ENCODE measurements at places on chromosomes 12 and 14.

- DNase-seq, result no peak
Observed at GRCh38 chr12:68178774-68179439, 19.4 kb upstream of the IFNG start.

DNA sequence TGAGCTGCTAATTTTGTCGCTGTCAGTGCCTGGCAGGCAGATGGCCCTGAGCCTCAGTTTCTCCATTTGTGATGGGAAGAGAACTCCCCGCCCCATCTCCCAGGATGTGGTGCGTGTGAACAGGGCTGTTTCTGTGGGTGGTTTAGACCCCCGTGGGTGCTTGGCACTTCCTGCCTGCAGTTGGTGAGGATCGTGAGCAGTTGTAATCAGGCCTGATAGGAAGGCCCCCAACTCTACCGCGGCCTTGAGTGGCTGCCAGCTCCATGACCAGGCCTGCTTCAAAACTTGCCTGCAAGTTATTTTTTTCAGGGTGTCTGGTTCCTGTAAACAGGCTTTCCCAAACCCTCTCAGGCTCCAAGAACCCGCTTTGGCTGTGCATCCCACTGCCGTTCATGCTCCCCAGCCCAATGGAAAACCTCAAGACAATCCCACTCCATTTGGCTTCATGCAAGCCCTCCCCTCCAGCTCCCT is 138.4 kb downstream of the ZFP36L1 start:
- DNase-seq, result no peak

GRCh38 chr12:102478405-102479098 is 1.8 kb downstream of the IGF1 start:
- no peak for DNase-seq

DNA sequence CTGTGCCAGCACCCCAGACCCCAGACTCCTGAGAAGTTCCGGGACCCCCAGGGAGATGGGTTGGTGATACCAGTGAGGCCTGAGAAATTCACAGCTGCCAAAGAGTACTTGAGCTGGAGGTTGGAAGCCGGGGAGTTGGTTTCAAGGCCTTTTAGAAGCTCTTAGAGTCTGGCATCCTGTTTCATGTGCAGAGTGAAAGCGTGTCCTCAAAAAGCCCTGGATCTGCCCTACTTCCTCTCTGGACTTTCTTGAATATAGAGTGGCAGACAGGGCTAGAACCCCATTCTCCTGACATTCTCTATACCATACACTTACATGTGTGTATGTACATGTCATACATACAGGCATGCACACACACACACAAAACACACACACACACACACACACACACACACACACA is 31.3 kb upstream of the PPM1A start:
- no peak for DNase-seq

DNA sequence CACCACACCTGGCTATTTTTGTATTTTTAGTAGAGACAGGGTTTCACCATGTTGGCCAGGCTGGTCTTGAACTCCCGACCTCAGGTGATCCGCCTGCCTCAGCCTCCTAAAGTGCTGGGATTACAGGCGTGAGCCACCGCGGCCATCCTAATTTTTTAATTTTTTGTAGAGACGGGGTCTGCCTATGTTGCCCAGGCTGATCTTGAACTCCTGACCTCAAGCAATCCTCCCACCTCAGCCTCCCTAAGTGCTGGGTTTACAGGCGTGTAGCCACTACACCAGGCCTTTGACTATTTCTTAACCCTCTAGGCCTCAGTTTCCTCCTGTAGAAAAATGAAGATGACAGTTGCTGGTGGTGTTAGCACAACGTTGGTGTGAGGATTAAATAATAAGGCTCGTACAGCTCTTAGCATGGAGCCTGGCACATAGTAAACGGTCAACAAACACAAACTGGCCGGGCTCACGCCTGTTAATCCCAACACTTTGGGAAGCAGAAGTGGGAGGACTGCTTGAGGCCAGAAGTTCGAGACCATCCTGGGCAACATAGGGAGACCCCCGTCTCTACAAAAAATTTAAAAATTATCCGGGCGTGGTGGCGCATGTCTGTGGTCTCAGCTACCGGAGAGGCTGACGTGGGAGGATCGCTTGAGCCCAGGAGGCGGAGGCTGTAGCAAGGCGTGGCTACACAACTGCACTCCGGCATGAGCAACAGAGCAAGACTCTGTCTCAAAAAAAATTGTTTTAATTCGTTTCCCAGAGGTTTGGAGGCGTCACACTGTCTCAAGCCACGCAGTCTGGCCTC is 979 bp downstream of the DDX54 start:
- no peak for DNase-seq

DNA sequence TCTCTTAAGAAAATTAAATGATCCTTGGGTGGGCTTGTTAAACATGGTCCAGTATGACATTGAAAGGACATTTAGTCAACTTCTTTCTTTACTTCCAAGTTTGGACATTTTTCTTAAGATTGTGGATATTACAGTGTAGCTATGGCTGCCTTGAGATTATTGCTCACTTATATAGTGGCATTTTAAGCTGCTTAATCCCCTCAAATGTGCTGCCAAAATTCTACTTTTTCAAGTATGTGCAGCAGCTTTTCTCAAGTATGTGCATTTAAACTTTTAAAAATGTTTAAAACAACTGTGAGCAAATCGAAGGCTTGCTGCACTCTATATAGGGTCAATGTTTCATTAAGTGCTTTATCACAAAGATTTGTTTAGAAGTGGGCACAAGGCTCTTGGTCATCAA is 7.4 kb downstream of the TXNRD1 start:
- DNase-seq, result no peak

DNA sequence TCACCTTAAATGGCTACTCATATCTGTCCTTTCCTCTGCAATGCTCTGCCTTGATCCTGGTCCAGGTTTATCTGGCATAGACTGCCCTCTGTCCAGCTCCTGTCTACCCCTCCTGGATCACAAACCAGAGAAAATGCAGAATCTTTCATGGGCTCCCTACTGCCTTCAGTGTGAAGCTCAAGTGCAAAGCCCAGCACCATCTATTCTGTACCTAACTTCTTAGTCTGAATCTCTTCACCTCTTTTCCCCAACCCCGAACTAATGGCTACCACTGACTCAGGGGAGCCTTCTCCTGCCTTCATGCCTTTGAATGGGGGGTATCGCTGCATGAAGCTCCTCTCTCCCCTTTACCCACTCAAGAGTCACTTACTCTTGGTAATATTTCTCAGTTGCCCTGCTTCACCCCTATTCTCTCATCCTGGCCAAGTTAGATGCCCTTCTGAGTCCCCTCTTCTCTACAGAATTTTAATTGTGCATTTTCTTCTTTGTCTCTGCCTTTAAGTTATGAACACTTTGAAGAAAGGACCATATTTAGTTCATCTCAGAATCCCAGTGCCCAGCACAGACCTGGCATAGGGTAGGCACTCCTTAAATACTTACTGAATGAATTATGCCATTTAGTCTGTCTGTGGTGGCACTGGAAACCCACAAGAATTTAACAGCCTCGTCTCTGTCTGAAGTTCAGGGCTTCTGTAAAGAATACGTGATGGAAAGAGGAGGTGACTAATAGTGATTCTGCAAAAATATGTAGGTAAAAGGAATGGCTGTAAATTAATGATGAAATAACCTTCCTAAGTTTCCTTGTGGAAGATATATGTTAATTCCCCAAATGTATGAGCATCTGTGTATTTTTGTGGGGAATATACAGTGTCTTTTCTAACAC is 191.3 kb upstream of the AMIGO2 start:
- no peak for DNase-seq

DNA sequence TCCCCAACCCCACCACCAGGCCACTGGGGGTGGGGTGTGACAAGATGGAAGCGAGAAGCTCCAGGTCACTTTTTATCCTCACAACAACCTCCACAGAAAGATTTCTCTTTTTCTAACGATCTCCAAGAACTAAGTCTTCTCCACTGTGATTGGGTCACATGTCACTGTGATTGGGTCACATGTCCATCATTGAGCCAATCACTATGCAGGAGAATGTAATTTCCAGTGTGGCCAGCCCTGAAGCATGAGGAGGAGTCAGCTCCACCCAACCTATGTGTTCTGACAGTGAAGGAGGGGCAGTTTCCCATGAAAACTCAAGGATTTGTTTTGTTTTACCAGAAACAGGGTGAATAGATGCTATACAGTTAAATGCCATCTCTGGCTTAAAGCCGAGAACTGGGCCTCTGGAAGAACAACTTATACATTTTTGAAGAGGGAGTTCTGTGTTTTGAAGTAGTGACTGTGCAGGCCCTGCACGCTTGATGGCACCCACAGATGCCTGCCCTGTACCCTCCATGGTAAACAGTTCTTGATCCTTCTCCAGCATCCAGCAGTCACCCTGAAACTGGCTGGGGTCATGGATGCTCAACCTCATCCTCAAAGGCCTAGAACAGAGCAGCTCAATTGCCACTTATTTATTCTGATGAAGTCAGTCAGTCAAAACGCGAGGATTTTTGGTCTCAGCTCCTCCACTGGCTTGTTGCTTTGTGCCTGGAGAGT is 180.4 kb upstream of the BMP4 start:
- no peak for DNase-seq

Measured in NCI-H1105 treated with DMSO at 0.1 percent for 48 hours (cell line).